Naive thymus-derived CD8-positive, alpha-beta T cell (primary cell): ENCODE measurements at places on chromosomes 4 and X. TPM values are rescaled to one million over a fixed set of nuclear protein-coding genes. Genes with fewer than 3 reads are reported as not detected.

FOXR2 gene
- total RNA-seq: not detected

SPACA5 gene
- not detected for total RNA-seq

BCLAF3 gene
- total RNA-seq: 11.1 TPM

NR3C2 gene
- total RNA-seq: 50.7 TPM

GUCY1B1 gene
- not detected for total RNA-seq

BST1 gene
- total RNA-seq: 0.49 TPM

MAPK10 gene
- not detected for total RNA-seq

MAOA gene
- total RNA-seq: 0.22 TPM

CRMP1 gene
- not detected for total RNA-seq

TAF1 gene
- 84.7 TPM for total RNA-seq

CYBB gene
- 5.6 TPM for total RNA-seq

XG gene
- total RNA-seq: not detected

GABRQ gene
- not detected for total RNA-seq

LEF1 gene
- total RNA-seq: 859 TPM

CTAG1B gene
- total RNA-seq: not detected

ARHGAP4 gene
- total RNA-seq: 324 TPM

DMRTC1B gene
- total RNA-seq: 1.9 TPM
